Parietal lobe (tissue), 2 donors: ENCODE measurements at places on chromosomes 11 and 22. TPM values are rescaled to one million over a fixed set of nuclear protein-coding genes. Genes with fewer than 3 reads are reported as not detected.

The OR51B2 gene
- 2.2 TPM for total RNA-seq

The EI24 gene
- 84.8 TPM for total RNA-seq

The OR51B5 gene
- total RNA-seq: 3.1 TPM

The MEI1 gene
- total RNA-seq: not detected

The MMP27 gene
- not detected for total RNA-seq

The TOMT gene
- not detected for total RNA-seq

The CD44 gene
- 8.1 TPM for total RNA-seq

The DMC1 gene
- 4.1 TPM for total RNA-seq

The CARD16 gene
- total RNA-seq: not detected

The NCF4 gene
- not detected for total RNA-seq

The OR52H1 gene
- total RNA-seq: 3.8 TPM

The SPTBN2 gene
- 182 TPM for total RNA-seq

The OR8G1 gene
- not detected for total RNA-seq

The IL10RA gene
- 1.6 TPM for total RNA-seq

The IGF2 gene
- total RNA-seq: 3.1 TPM

The OR8B3 gene
- not detected for total RNA-seq

The PRODH gene
- 2.8 TPM for total RNA-seq

The GLB1L3 gene
- 0.94 TPM for total RNA-seq

The CSTPP1 gene
- 109 TPM for total RNA-seq

The GAL3ST3 gene
- 17.2 TPM for total RNA-seq

The CRYBA4 gene
- not detected for total RNA-seq

The TMEM225 gene
- total RNA-seq: not detected

The CDC42BPG gene
- total RNA-seq: 0.31 TPM

The OOSP4A gene
- total RNA-seq: not detected

The TSPAN32 gene
- total RNA-seq: not detected

The HTR3B gene
- not detected for total RNA-seq

The RAG2 gene
- not detected for total RNA-seq

The KCNQ1OT1 gene
- 17.2 TPM for total RNA-seq

The PRG3 gene
- total RNA-seq: not detected

The LRRC75B gene
- 12.5 TPM for total RNA-seq

The ASPHD2 gene
- total RNA-seq: 12.2 TPM

The CSNK2A3 gene
- total RNA-seq: 5.6 TPM

The C11orf42 gene
- not detected for total RNA-seq

The ZBTB16 gene
- 21.3 TPM for total RNA-seq

The MLC1 gene
- 23.8 TPM for total RNA-seq

The B3GAT3 gene
- total RNA-seq: 22.5 TPM

The CCDC134 gene
- 11.0 TPM for total RNA-seq

The SLC22A6 gene
- 1.3 TPM for total RNA-seq

The MMP13 gene
- not detected for total RNA-seq

The FADS2 gene
- total RNA-seq: 146 TPM

The HEPACAM gene
- total RNA-seq: 18.2 TPM
